ENCODE measurements at places on chromosomes 1 and 21.

GRCh38 chr1:166391279-166392066, 224.7 kb upstream of the FAM78B start:
- DNase-seq, result no peak

DNA sequence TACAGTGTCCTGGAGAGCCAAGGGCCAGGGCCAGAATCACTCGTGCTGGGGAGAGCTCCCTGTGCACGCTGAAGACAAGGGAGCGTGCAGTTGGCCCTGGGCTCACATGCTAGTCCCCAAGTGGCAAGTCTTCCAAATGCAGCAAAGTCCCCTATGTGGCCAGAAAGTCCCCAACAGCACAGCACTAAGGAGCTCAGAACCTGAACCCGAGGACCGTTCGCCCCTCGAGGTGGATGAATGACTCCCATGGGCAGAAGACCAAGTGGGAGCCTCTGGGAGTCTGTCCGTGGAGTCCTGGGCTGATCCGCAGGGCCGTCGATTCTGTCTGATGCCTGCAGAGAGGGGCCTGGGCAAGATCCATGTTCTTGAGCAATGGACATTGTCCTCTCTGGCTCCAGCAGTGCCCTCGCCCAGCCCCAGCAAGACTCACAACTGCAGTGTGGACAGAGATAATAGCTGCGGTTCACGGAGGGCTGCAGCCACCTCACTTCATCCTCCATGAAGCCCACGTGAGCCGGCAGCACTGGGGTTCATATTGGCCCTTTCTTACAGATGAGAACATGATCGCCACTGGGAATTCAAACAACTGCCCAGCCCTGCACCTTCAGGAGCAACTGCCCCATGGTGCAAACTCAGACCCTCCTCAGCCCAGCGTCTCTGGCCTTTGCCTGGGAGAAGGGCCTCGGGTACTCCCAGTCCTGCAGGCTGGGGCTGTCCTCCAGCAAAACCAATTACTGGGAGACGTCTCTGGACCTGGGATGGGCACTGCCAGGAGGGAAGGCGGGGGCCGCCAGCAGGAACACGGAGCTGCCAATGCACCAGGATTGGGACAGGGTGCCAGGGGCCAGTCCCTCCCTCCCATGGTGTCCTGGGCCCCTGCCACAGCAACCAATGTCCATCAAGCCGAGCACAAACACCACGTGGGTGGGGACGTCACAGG, 243.7 kb downstream of the NPHP4 start:
- no peak for DNase-seq

GRCh38 chr1:71667216-71667615, 586.4 kb upstream of the ZRANB2 start:
- no peak for DNase-seq

- no peak for DNase-seq
Observed at GRCh38 chr1:19088717-19089442, 121.2 kb downstream of the UBR4 start.

All from iPS DF 19.7 (cell line).